Esophagus squamous epithelium (tissue), 5 donors: ENCODE measurements at places on chromosomes 2 and 18. TPM values are rescaled to one million over a fixed set of nuclear protein-coding genes. Genes with fewer than 3 reads are reported as not detected.

Gene SIX3
- not detected for total RNA-seq

Gene GPR45
- total RNA-seq, result not detected

Gene KCMF1
- 35.6 TPM for total RNA-seq

Gene KIAA2012
- total RNA-seq, result not detected
